ENCODE measurements at places on chromosomes 1 and 21.

GRCh38 chr1:159943278-159943640, 2.2 kb downstream of the IGSF9 start:
- no peak overlapping the region for H3K27ac ChIP-seq
- H3K4me3 ChIP-seq = no peak overlapping the region
- H3K27me3 ChIP-seq = peaks cover 23% of the 10 kb centered on the region

GRCh38 chr1:151133018-151133806, 13.2 kb downstream of the SEMA6C start:
- no peak overlapping the region for H3K27ac ChIP-seq
- H3K4me1 ChIP-seq = no peaks in the 10 kb centered on the region
- no peak overlapping the region for H3K4me3 ChIP-seq
- peak; percentile 82 for DNase-seq
- H3K36me3 ChIP-seq = peaks cover 28% of the 10 kb centered on the region

- H3K4me1 ChIP-seq = no peaks in the 10 kb centered on the region
- peak; percentile 81 for DNase-seq
- no peaks in the 10 kb centered on the region for H3K36me3 ChIP-seq
Observed at GRCh38 chr1:85109475-85109874, 61.2 kb upstream of the MCOLN3 start.

DNA sequence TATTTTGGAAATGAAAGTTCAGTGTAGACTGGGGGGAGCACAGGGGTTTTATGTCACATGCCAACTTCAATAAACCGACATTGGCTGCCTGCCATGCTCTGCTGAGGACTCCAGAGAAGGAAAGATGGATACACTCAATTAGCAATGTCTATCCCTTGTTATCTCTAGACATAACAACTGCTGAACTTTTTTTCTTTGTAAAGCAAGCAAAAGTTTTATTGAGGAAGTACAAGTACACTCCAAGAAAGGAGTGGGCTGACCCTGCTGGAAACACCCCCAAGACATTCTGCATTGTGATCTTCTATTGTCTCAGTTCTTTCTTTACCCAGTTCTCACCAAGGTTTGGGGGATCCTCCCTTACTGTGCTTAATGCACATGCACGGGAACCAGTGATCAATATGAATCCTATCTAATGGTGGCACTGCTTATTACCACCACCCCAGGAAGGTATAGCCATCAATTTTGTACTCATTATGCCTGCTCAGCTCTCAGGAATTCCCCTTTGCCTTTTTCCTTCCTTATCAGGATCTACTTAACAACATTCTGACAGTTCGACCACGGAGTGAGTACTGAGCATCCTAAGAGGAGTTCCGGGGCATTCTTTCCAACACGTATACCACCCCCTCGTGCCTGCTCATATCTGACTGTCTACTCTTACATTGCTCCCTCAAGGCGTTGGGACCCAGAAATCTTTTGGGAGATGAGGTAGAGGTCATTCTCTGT, 28.7 kb downstream of the SYNJ1 start:
- H3K36me3 ChIP-seq = peaks cover 18% of the 10 kb centered on the region
- H3K4me1 ChIP-seq = peaks cover 12% of the 10 kb centered on the region

DNA sequence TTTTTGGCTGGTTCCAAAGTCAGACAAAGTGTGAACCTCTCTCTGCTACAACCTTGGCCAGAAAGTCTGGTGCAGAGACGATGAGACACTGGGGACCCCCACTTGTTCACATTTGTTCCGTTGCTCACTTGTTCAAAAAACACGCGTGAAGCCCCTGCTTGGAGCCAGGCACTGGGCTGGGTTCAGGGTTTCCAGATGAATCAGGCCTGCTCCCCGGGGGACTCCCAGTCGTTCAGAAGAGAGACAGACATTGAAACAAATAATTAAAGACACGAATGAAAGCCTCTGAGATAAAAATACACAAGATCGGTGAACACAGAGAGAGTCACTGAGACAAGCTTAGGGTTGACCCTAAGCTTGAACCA, 101.5 kb upstream of the RUNX3 start:
- no peak overlapping the region for H3K4me3 ChIP-seq
- no peak for DNase-seq
- H3K27ac ChIP-seq = no peak overlapping the region
- no peaks in the 10 kb centered on the region for H3K27me3 ChIP-seq
- H3K36me3 ChIP-seq = no peaks in the 10 kb centered on the region
- no peaks in the 10 kb centered on the region for H3K4me1 ChIP-seq

DNA sequence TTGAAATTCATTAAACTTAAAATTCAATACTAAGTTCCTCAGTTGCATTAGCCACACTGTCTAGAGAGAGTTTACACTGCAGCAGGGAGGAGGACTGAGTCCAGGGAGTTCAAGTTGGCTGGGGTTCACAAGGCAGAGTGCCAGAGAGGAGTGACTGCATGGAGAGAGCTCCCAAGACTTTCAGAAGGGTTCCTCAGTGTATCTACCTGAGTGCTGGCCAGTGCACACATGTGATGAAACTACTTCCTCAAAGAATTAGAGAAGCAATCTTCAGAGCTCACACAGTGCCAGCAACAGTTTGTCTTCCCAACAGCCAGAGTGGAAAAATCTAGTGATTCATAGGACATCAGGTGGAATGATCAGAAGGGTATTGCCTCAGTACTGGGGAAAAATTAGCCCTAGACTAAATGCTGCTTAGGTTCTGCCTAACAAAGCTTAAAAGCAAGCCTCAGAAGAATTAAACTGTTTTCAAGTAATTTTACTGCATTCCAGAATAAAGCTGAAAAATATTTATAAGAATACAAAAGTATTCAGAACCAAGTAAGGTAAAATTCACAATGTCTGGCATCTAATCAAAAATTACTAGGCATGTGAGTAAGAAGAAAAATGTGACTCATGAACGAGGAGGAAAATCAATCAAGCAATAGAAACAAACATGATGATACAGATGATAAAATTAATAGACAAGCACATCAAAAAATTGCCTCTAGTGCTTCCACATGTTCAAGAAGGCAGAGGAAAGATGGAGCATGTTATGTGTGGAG, 10.4 kb upstream of the WNT3A start:
- H3K4me3 ChIP-seq = no peak overlapping the region
- H3K27me3 ChIP-seq = peaks cover 63% of the 10 kb centered on the region
- no peak for DNase-seq
- H3K27ac ChIP-seq = no peak overlapping the region

GRCh38 chr1:111778541-111779051, 22.9 kb downstream of the DDX20 start:
- no peak overlapping the region for H3K27ac ChIP-seq
- H3K27me3 ChIP-seq = no peaks in the 10 kb centered on the region
- no peak for DNase-seq
- H3K4me3 ChIP-seq = no peak overlapping the region
- no peaks in the 10 kb centered on the region for H3K36me3 ChIP-seq

- H3K36me3 ChIP-seq = no peaks in the 10 kb centered on the region
- H3K4me1 ChIP-seq = peaks cover 6% of the 10 kb centered on the region
- no peak for DNase-seq
Observed at GRCh38 chr1:81560629-81561028, 240.1 kb upstream of the ADGRL2 start.

GRCh38 chr1:215606564-215607168, 39.6 kb downstream of the KCTD3 start:
- no peak overlapping the region for H3K27ac ChIP-seq
- DNase-seq = no peak
- no peak overlapping the region for H3K4me3 ChIP-seq
- H3K36me3 ChIP-seq = peaks cover 64% of the 10 kb centered on the region

- no peak overlapping the region for H3K27ac ChIP-seq
- H3K4me3 ChIP-seq = no peak overlapping the region
- DNase-seq = no peak
Observed at GRCh38 chr1:153639280-153639679, 5.4 kb downstream of the CHTOP start.

DNA sequence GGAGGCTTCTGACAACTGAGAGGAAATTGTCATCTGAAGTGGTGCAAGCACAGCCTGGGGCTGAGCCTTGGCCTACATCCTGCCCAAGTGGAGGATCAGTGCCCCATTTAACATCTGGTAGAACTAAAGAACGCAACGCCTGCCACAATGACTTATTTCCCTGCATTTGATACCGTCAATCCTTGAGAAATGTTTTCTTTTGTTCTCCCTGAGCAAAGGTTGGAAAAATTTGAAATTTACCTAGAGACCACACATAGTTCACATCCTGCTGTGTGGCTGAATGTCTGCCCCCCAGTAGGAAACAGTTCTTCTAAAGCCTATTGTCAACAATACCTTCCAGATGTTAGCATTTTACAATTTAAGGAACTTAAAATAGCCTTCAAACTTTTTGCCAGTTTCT, 5.6 kb upstream of the RGS4 start:
- H3K27ac ChIP-seq = no peak overlapping the region
- peaks cover 18% of the 10 kb centered on the region for H3K4me1 ChIP-seq
- no peaks in the 10 kb centered on the region for H3K36me3 ChIP-seq
- peaks cover 12% of the 10 kb centered on the region for H3K27me3 ChIP-seq
- no peak for DNase-seq

DNA sequence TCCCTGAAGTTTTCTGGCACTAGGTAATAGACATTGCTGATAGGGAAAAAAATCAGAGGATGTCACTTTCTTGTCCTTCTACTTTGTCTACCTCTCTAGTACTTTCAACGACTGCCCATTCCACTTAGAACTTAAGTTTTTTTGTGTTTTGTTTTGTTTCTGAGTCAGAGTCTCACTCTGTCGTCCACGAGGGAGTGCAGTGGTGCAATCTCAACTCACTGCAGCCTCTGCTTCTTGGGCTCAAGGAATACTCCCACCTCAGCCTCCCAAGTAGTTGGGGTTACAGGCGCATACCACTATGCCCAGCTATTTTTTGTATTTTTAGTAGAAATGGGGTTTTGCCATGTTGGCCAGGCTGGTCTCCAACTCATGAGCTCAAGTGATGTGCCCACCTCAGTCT, 79.2 kb downstream of the SGIP1 start:
- no peaks in the 10 kb centered on the region for H3K27me3 ChIP-seq
- no peak overlapping the region for H3K27ac ChIP-seq
- H3K4me3 ChIP-seq = no peak overlapping the region
- no peaks in the 10 kb centered on the region for H3K4me1 ChIP-seq
- no peaks in the 10 kb centered on the region for H3K36me3 ChIP-seq

DNA sequence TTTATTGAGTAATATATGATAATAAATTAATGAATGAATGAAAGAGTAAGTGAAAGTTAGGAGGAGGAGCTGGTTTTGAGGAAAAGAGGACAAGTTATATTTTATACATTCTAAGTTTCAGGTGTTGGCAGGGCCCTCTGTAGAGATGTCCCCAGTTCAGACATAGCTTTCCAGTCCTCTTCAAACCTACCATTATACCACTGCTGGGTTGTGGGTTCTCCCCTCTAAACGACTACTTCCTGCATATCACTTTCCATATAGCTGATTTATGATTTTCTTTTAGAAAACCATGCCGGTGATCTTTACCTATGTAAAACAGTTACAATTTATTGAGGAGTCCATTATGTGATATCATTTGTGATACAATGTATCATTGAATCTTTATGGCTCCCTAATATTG, 116.9 kb downstream of the RUNX1 start:
- H3K36me3 ChIP-seq = no peaks in the 10 kb centered on the region
- H3K4me3 ChIP-seq = no peak overlapping the region
- H3K4me1 ChIP-seq = no peaks in the 10 kb centered on the region
- no peaks in the 10 kb centered on the region for H3K27me3 ChIP-seq

- peak overlapping the region; percentile 44 for H3K27ac ChIP-seq
- H3K27me3 ChIP-seq = no peaks in the 10 kb centered on the region
- H3K4me3 ChIP-seq = no peak overlapping the region
- H3K4me1 ChIP-seq = peaks cover 9% of the 10 kb centered on the region
- DNase-seq = peak; percentile 86
Observed at GRCh38 chr1:38009088-38009840, 3.3 kb upstream of the UTP11 start.

GRCh38 chr1:36920371-36920770, 113.9 kb downstream of the GRIK3 start:
- no peak for DNase-seq
- no peaks in the 10 kb centered on the region for H3K36me3 ChIP-seq
- no peaks in the 10 kb centered on the region for H3K4me1 ChIP-seq
- H3K27me3 ChIP-seq = no peaks in the 10 kb centered on the region
- H3K4me3 ChIP-seq = no peak overlapping the region
- H3K27ac ChIP-seq = no peak overlapping the region

DNA sequence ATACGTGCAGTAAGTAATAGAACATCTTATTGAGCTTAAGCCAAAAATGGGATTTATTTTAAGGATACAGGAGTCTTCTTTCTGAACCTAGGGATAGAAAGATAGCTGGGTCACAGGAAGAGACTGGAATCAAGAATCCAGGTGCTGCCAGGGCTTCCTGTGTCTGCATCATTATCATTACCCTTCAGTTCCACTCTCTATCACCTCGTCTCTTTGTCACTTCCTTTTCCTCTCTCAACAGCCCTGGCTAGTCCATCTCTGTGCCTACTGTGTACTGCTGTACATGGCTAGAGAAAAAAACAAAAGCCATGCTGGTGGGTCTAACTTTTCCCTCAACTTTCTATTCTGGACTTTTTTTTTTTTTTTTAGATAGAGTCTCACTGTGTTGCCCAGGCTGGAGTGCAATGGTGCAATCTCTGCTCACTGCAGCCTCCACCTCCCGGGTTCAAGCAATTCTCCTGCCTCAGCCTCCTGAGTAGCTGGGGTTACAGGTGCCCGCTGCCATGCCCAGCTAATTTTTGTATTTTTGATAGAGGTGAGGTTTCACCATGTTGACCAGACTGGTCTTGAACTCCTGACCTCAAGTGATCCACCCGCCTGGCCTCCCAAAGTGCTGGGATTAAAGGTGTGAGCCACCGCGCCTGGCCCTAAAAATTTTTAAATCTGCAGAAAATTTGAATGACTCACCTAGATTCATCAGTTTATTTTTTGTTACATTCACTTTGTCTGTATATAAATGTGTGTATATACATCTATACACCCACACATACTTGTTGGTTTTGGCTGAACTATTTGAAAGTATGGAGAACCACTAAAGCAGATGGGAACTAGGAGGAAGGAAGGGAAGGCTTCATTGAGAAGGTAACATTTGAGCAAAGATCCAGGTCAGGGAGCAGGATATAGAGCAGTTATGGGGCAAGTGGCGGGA, 31.9 kb downstream of the UBE4B start:
- no peak for DNase-seq
- no peaks in the 10 kb centered on the region for H3K27me3 ChIP-seq
- H3K4me3 ChIP-seq = no peak overlapping the region
- H3K36me3 ChIP-seq = peaks cover 7% of the 10 kb centered on the region
- H3K4me1 ChIP-seq = no peaks in the 10 kb centered on the region
- H3K27ac ChIP-seq = peak overlapping the region; percentile 5

- H3K4me1 ChIP-seq = no peaks in the 10 kb centered on the region
- no peak for DNase-seq
- H3K27ac ChIP-seq = no peak overlapping the region
Observed at GRCh38 chr1:235397733-235398132, 30.5 kb downstream of the TBCE start.

DNA sequence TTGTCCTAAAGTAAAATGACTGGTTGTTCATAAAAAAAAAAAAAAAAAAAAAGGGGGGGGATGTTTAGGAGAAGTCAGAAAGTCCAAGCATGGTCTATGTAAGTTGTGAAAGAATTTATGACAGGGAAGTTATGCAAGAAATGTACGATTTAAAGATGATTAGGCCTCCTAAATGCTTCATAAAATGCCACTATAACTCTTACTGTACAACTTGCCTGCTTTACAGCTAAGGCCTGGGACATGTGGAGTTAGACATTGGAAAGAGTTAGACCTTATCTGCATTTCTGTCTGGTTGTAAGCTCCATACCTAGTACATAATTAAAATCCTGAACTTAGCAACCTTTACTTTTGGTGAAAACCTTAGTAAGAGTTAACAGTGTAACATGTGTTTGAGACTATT, 150.0 kb downstream of the TPR start:
- no peak overlapping the region for H3K27ac ChIP-seq
- no peak for DNase-seq
- no peaks in the 10 kb centered on the region for H3K4me1 ChIP-seq
- H3K36me3 ChIP-seq = no peaks in the 10 kb centered on the region
- H3K27me3 ChIP-seq = peaks cover 12% of the 10 kb centered on the region

GRCh38 chr21:41763398-41763931, 3.4 kb downstream of the RIPK4 start:
- DNase-seq = peak; percentile 68
- H3K4me1 ChIP-seq = peaks cover 25% of the 10 kb centered on the region
